ENCODE measurements at places on chromosomes 6 and 20.
A peak's percentile ranks its signal among the peaks of the same experiment; 100 is the strongest.

GRCh38 chr6:53315086-53315724, 33.5 kb downstream of the ELOVL5 start:
- no peak for DNase-seq

DNA sequence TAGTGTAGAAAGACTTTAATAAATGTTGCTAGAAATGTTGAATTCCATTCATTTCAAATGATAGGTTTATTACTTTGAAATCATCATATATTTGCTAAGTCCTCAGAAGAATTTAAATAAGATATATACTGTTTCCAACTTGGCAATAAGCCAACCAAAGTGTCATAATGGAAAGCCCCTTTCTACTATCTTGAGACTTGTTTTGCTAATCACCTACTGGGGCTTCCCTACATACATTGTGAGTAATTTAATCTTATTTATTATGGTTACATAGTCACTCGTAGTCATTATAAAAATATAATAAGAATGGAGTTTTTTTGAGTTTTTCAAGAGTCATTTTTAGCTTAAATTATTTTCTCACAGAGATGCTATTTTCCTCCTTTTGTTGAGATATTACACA, 20.7 kb downstream of the COL19A1 start:
- no peak for DNase-seq

DNA sequence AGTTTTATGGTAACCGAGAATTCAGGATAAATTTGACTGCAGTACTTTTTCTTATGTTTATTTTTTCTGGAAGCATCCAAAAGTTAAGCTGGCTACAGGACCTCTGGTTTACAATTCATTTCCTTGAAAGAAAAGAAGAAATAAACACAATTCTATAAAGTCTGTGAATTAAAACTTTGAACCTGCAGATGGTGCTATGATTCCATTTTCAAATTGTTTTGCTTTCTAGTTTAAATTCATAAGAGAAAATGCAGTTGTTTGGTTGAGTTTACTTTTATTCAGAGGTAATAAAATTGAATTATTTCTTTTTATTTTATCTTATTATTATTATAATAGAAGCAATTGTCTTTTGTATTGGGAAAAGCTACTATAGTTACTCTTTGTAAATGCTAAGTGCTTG, 1.8 kb upstream of the VIP start:
- DNase-seq: no peak

DNA sequence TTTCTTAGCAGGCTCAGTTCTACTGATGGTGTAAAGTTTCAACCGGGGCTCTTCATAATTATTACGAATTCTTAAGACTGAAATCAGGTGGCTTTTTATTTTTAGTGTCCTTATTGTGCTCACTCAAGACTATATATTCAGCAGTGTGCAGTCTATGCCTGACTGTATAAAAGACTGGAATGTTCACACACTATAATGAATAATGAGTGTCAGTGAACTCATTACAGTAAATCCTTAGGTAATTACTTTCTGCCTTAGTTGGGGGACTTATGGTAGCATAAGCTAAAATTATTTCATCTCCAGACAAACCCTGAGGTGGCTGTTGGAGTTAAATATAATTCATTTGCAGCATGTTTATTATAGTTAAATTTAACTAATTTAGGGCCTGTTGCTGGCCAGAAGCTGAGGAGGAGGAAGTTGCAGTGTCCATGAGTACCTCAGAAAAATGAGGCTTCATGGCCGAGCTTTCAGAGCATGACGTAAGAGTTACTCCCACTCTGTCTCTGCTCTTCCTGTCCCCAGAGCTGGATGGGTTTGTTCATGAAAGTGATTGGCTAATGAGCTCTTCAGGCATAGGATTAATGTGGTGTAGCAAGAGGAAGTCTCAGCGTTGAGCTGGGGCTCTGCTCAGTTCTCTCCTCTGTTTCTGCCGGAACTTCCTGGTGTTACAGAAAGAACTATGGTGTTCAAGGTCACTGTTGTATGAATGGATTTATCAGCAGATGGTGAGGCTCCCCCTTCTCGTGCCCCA, 335.7 kb downstream of the NRN1 start:
- no peak for DNase-seq

GRCh38 chr6:167881327-167881726, 54.6 kb downstream of the AFDN start:
- no peak for DNase-seq

- DNase-seq: no peak
Observed at GRCh38 chr6:101090281-101090680, 209.2 kb upstream of the ASCC3 start.

DNA sequence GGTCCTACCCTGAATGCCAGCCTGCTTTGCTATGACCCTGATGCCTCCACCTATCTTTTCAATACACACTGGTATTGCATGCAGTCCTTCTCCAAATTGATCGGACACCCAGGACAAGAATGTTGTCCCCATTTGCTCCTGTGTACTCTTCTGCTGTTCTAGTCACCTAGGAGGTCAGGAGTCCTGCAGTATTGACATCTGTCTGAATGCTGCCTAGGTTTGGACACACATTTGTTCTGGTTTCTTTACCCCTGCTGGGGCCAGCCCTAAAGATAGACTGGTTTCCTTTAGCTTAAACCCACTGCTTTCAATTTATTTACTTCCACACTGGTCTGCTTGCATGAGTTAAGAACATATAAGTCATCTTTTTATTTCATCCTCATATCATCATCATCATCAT, 167.0 kb upstream of the CCN2 start:
- no peak for DNase-seq

GRCh38 chr6:111759836-111760785, 113.1 kb downstream of the FYN start:
- DNase-seq: no peak

- DNase-seq: no peak
Observed at GRCh38 chr6:69232496-69232895, 564.3 kb downstream of the LMBRD1 start.

GRCh38 chr20:12748359-12748994, 260.3 kb upstream of the SPTLC3 start:
- DNase-seq: no peak

GRCh38 chr6:170188571-170189001, 102.3 kb downstream of the DLL1 start:
- DNase-seq: peak; percentile 84

Data from NCI-H1092 (cell line).